T-cell (primary cell): ENCODE measurements at places on chromosomes 12 and 14.
A peak's percentile ranks its signal among the peaks of the same experiment; 100 is the strongest.

DNA sequence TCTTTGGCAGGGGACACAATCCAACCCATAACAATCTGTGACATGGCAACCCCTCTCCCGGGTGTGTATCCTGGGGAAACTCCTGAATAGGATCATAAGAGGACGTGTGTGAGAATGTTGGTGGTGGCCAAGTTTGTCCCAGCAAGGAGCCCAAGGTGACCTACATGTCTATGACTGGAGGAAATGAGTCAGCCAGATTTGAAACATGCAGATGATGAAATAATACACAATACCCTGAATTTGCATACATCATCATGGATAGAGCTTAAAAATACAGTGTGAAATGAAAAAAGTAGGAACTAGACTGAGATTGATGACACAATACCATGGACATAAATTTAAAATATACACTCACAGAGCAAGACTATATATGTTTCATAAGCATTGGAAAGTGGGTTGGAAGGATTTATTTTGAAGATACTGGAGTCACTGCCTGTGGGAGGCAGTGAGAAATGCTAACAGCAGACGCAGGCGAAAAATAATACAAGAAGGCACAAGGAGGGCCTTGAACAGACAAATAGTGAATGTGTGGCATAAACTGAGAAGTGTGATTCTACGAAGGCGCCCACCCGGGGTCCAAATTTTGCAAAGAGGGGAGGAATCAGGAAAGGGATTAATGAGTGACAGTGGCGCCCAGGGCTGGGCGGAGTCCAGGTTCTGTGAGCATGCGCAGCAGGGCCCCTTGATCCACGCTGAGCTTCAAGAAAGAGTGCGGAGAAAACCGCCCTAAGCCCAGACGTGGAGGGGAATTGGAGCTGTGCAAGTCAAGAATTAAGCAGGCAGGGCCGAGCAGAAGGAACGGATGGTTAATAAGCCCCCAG is 7.0 kb upstream of the MAP1LC3B2 start:
- DNase-seq, result no peak

GRCh38 chr14:31216359-31216758 is 8.8 kb upstream of the HECTD1 start:
- DNase-seq, result no peak

GRCh38 chr12:71269281-71269598 is 111.4 kb upstream of the TSPAN8 start:
- DNase-seq, result no peak

GRCh38 chr12:64759035-64759894 is at the start of gene GNS:
TSS of gene GNS (minus strand) at chr12:64759406. CDS start at chr12:64759276, 130 bp downstream.
- DNase-seq, result peak; percentile 92

GRCh38 chr12:118126119-118126757 is 9.7 kb upstream of the PEBP1 start:
- no peak for DNase-seq

GRCh38 chr14:51248016-51248987 is 8.3 kb downstream of the TMX1 start:
- no peak for DNase-seq

DNA sequence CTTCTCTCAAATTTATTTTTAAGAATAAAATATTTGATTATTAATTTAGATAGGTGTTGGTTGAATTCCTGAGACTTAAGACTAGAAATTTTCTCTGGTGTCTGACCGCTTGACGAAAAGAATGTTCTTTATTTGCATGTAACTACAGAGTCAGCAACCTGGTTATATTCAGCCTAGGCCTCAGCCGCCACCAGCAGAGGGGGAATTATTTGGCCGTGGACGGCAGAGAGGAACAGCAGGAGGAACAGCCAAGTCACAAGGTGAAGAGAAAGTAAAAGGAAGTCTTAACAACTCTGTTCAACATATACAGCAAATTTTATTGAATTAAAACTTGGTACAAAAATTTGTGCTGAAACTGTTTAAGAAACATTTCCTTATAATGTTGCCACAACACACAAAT is 5.2 kb downstream of the PIWIL1 start:
- no peak for DNase-seq

DNA sequence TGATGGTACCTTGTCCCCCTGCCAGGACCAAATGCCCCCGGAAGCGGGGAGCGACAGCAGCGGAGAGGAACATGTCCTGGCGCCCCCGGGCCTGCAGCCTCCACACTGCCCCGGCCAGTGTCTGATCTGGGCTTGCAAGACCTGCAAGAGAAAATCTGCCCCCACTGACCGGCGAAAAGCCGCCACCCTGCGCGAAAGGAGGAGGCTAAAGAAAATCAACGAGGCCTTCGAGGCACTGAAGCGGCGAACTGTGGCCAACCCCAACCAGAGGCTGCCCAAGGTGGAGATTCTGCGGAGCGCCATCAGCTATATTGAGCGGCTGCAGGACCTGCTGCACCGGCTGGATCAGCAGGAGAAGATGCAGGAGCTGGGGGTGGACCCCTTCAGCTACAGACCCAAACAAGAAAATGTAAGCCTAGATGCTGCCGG is 410 bp downstream of the MYF6 start:
- no peak for DNase-seq

DNA sequence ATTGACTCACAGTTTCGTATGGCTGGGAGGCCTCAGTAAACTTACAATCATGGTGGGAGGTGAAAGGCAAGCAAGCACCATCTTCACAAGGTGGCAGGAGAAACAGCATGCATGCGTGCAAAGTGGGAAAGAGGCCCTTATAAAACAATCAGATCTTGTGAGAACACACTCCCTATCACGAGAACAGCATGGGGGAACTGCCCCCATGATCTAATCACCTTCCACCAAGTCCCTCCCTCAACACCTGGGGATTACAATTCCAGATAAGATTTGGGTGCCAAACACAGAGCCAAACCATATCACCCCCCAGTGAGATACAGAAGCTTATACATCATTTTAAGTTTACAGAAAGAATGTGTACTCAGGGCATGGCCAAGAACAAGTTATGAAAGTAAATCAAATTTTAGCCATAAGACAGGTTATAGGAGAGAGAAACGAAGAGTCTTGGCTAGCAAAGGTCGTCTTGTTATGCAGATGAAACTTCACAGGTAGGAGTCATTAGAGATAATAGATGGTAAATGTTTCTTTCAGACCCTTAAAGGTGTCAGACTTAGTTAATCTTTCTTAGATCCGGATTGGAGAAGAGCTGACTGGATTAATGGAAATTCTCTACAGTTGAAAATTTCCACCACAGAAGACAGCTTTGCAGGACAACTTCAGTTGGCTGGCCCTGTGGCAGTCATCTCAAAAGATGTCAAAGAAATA is 79.8 kb upstream of the SEL1L start:
- no peak for DNase-seq

DNA sequence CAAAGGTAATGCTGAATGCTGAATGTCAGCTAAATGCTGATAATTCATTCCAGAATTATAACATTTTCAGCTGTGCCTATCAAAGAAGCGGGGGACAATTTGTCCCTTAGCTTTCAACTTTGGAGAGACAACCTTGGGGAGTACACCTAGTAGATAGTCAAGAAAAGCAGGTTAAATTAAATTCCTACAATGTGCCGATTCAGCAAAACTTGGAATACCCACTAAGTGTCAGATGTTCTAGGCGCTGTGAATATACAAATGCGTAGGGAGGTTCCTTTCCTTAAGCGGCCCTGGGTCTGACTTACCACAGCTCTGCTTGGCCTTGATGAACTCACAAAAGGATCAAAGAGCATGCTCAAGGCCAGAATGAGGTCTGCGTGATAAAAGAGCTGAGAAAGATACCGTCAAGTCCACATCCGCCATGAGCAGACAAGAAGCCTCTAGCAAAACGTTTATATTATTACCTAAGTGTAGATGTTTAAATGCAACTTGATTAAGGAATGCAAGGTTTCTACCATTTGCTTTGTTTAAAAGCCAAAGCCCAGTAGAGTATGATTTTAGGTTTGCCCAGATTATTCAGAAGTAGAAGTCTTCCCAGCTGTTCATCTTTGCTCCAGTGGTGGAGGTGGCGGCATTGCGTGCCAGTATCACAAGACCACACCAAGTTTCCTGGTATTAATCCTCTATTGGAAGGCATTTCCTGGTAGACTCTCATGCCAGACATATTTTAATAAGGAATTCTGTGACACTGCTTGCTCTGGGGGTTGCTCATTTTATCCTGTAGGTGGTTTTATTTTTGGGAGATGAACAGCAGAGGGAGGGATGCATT is 368.6 kb downstream of the DPF3 start:
- DNase-seq, result no peak

GRCh38 chr12:76762601-76762980 is 1.3 kb upstream of the ZDHHC17 start:
- no peak for DNase-seq

DNA sequence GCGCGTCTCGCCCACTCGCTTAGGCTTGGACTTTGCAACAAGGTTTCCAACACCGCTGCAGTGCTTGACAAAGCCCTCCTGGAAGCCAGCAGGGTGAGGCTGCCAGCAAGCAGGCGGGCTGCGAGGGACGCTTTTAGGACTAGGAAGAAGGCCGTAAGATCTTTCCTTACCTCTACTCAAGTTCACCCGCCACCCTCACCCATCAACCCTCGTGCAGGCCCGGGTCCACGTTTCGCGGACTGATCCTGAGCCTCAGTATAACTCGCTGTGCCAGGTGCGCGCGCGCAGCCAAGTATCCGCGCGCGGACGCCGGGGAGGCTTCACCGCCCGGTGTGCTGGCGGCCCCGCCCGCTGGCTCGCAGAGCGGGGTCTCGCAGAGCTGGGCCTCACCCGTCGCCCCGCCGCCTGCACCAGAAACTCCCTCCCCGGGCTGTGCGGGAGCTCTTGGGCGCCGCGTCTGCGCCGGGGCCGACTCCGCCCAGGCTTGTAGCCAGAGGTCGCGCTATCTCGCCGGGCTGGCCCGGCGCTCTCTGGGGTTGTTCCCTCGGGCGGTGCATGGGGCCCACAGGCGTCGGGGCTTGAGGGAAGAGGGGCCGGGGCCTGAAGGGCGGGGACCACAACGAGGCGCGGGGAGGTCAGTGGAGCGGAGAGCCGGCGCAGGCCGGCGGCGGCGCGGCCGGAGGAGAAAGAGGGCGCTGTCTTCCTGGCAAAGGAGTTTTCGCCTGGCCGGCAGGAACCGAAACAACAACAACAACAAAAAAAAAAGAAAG is 7.6 kb upstream of the SIX1 start:
- DNase-seq, result no peak

DNA sequence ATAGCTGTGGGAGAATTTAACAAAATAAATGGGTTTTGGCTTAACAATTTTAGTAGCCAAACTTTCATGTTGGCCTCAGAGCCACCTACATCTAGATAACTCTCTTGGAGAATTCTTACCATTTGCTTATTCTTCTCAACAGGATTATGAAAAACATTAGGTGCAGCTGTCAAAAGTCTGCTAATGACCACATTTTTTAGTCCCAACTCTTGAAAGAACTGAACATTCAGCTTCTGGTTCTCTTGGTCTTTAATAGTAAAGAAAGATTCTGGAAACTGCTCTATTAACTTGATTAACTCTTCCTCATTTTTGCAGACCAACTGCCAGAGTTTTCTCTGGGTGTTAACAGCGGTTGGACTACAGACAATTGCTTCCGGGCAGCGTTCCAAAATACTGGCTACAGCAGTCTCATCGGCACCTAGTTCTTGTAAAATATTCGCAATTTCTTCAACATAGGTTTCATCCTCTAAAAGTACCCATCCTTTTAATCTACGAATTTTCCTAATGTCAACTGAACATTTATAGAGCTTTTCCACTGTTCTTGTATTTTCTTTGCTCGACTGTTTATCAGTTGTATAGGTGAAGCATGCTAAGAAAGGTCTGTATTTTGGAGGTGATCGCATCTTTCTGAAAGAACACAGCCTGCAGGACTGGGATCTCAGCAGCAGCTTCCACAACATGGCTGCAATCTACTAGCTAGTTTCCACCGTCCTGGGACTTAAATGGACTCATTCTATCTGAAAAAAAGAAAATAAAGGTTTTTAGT is 8.7 kb downstream of the MTERF2 start:
- DNase-seq, result no peak

GRCh38 chr12:29725587-29726320 is 58.0 kb downstream of the TMTC1 start:
- no peak for DNase-seq

GRCh38 chr12:31317471-31318395 is 8.2 kb downstream of the SINHCAF start:
- no peak for DNase-seq

- no peak for DNase-seq
These were observed 31.3 kb upstream of the CMAS start for GRCh38 chr12:22014783-22015144.

- no peak for DNase-seq
These were observed 124.1 kb upstream of the LGR5 start for GRCh38 chr12:71315328-71315985.

DNA sequence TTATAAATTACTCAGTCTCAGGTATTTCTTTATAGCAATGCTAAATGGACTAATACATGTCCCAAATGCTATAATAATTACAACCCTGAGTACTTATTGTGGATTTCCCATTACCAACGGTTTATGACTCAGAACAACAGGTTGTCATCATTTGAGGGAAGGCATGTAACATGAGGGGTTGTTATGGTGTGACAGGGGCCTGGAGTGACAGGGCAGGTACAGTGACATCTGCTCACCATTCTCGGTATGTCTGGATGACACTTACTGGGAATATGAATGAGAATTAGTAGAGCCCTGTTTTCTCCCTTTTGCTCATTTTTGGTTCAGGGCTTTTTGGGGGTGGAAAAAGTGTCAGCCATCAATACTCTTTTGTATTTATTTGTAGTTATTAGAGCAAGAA is 36.2 kb upstream of the FERMT2 start:
- no peak for DNase-seq

DNA sequence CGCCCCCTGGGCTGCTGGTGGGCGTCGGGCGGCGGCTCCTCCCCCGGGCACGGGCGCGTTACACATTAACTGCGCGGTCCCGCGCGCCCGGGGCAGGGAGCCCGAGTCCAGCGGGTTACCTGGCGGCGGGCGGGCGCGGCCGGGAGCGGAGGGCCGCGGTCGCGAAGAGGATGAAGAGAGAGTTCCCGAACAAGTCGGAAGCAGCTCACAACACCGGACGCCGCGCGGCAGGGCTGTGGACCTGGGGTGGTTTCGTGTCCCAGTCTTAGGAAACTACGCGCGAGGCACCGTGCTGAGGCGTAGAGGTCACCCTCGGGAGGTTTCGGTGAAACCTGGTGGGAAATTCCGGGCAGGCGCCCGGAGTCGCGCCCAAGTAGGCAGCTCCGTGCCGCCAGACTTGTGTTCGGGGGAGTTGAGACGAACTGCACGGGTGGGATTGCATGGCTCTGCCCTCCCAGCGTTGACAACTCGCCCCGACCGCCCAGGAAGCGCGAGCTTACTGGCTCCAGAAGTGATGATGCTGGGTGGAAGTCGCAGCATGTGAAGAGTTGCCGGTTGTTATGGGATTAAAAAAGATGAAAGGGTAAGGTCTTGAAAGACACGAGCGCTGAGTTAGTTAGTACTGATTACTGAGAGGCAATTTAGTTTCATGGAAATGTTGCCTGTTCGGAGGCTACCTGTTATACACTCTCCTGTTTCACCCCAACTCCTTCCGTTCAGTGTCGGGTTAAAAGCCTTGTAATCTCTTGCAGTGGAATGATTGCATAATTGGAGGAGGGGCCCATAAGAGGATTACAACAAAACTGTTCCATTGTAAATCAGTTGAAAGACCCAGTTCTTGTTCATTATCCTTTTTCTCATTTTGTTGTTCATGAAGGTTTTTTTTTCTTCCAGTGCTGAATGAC is 879 bp downstream of the RAB3IP start:
- peak; percentile 67 for DNase-seq
